ENCODE measurements at places on chromosomes 2 and 18.

GRCh38 chr2:174675615-174676014 is 78.0 kb upstream of the WIPF1 start:
- DNase-seq = no peak

DNA sequence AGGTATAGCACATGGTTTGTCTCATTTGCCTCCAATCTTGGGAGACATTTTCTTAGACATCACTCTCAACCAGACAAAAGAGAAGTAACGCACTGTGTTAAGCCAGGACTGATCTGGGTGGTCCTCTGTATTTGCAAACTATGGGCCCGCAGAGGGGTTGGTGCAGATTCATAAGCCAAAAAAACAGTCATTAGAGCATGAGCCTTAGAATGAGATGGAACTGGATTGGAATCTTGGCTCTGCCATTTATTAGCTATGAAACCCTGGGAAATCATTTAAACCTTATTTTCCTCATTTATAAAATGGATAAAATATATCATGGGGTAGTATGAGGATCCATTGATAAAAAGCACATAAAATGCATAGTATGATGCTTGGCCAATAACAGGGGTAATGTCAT is 213.5 kb upstream of the APCDD1 start:
- no peak for DNase-seq

DNA sequence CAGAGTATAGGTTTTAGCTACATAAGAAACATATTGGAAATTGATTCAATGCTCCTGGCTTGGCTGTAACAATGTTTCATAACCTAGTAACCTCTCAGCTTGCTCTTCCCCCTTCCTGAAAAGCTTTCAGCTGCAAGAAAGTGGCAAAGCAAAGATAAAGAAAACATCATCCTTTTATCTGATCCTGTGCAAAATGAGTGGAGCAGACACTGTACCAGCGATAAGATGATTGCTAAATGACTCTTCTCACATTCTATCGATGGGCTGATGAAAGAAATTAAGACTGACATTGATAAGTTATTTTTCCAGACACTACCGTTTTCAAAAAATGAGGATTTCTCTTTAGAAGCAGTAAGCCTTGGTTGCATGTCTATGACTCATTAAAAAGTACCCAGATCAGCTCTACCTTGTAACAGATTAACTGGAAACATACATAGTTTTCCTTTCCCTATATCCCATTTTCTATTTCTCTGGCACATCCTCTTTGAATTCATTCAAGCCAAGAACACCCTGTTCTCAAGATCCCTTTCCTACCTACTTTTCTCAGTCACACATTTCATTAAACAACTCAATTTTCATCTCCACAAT is 87.1 kb upstream of the LYPD1 start:
- no peak for DNase-seq

GRCh38 chr2:39135690-39136259 is 14.9 kb upstream of the SOS1 start:
- no peak for DNase-seq

DNA sequence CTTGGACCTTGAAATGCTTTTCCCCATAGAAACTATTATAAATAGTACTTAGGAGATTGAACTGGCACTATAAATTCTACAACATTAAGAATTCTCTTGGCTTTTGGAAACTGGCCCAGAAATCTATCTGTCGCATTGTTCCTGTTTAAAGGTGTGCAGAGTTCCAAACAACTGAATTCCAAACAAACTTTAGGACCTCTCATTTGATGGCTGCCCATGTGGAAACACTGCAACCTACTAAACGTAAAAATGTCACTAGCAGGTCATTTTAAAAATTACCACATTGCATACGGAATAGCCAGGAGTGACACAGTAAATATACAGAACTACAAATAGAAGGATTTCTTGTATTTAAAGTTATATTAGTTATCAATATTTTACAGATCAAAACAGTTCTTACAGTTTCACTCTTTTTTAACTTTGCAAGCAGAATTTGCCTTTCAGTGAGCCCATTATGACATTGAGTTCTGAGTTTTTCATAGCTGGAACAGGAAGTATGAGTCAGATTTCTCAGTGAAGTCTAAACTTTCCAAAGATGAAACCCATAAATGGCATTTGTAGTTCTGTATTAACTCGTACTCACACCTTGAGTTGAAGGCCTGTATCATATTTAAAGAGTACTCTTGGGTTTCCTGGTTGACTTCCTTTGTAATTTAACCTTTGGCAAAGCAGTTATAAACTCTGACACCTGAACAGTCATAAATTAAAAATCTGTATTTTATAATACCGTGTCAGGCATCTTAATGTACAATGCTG is 142.3 kb upstream of the BOD1L2 start:
- DNase-seq = peak; percentile 37

- DNase-seq = no peak
Measured at GRCh38 chr2:97656905-97657587, 6.8 kb downstream of the ACTR1B start.

Data from non-pigmented ciliary epithelial cell (primary cell).